Activated CD4-positive, CD25-positive, alpha-beta regulatory T cell treated with anti-CD3 and anti-CD28 coated beads, Interleukin-2, amount 50 U/mL, for 24 hours (primary cell): ENCODE measurements at places on chromosomes 5 and 9.

DNA sequence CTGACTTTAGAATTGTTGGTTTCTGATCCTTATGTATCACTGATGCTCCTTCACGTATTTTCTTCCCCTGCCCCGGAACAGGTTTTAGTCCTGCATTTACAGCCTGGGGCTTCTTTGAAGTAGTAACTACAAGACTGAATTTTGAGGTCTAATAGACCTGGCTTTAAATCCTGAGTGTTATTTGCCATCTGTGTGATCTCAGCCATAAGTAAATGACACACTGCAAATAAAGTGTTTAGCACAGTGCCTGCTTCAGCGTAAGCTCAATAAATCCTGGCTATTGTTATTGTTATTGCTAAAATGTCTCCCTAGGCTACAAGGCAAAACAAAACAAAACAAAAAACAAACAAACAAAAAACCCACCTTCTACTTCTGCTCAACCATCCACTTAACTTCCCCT, 15.6 kb upstream of the LHX6 start:
- ATAC-seq: no peak

DNA sequence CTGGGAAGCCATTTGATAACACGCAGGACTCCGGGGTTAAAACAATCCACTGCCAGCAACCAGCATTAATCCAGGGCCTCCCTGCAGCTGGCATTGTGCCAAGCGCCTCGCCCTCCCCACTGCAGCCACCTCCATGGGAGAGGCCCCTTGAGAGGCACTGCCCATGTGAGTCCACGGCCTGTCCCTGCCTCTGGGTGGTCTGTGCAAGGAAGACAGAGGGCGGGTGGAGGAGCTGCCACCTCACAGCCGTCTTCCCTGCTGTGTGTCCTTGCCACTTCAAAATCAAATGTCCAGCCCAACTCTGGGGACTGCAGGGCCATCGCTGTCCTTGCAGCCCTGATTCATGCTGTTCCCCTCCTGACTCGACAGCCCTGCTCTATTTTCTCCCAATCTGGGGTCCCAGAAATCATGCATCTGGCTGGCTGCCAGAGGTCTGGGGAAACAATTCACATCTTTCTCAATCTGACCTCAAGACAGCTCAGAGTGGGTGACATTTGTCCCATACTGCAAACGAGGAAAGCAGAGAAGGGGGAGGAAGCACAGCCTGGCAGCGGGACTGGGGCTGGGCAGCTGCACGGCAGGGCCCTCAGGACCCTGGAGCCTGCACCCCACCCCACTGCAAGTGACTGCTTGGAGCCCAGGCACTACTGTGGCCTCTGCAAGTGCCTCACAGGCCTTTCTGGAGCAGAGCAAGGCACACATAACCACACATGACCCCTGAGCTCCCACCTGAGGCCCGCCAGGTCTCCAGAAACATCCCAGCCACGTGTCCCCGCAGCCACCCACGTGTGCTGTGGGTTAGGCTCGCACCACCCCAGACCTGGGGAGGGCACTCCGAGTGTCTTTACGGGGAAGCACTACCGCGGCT, 15.7 kb downstream of the BRD3OS start:
- ATAC-seq: no peak

GRCh38 chr5:141182248-141182647, at the start of gene PCDHB16:
Gene PCDHB16, plus strand, starts transcription at chr5:141182387. Its CDS starts 173 bp downstream, at chr5:141182560.
- ATAC-seq: no peak

DNA sequence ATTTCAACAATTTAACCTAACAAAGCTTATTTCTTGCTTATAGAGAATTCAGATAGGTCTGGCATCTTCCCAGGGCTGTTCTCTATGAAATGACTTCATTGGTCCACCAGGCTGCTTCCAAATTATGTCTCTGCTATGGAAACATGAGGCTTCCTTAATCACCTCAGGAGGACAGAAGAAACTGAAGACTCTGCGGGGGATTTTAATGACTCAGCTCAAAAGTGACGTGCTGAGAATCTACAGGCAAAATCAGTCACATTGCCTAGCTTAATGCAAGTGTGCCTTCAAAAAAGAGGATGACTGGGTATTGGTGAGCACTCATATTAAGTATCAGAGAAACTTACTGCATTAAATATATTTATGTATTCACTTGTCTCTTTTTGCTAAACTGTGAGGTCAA, 315.5 kb upstream of the RGMB start:
- ATAC-seq: no peak

GRCh38 chr9:7841831-7842230, 42.3 kb upstream of the DMAC1 start:
- ATAC-seq: no peak

DNA sequence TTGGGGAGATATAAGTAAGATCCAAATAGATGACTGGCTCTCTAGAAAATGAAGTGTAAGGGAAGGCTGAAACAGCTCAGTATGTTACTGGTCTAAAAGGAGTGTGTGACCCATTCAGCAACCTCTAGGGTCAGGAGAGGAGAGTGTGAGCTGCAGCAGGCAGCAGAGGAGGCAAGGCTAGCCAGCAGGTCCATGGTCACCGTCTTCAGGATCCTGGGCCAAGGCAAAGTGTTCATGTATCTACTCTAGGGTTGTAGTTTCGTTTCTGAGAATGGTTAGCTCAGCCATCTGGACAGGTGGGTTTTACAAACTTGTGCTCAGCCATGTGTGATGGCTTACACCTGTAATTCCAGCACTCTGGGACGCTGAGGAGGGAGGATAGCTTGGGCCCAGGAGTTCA, 13.7 kb downstream of the MYO10 start:
- no peak for ATAC-seq

DNA sequence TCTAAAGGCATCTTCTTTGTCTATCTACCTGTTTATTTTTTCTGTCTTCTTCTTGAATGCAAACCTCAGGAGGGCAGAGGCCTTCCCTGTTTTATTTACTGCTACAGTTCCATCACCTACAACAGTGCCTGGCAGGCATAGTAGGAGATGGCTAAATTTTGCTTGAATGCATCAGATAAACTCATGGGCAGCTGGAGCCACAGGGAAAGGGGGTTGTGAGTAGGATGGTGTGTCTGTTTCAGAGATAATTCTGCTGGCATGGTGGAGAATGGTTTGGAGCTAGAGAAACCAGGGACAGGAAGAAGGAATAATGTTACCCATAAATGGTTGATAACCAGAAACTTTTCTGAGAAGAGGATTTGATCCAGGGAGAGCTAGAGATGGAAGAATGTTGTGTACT, 189.8 kb upstream of the BRINP1 start:
- ATAC-seq: no peak

DNA sequence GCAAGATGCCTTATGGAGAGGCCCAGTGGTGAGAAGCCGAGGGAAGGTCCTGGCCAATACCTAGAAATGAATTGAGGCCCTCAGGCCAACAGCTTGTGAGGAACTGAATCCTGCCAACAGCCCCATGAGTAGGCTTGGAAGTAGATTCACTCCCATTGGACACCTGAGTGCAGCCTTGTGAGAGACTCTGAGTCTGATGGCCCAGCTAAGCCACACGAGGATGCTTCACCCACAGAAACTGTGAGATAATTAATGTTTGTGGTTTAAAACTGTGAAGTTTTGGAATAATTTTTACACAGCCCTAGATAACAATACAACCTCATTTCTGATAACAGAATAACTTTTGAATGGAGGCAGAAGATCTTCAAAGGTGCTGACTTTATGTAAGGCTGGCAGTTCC, 65.9 kb upstream of the DAP start:
- no peak for ATAC-seq

GRCh38 chr5:3597167-3598007, 1.8 kb downstream of the IRX1 start:
- no peak for ATAC-seq

DNA sequence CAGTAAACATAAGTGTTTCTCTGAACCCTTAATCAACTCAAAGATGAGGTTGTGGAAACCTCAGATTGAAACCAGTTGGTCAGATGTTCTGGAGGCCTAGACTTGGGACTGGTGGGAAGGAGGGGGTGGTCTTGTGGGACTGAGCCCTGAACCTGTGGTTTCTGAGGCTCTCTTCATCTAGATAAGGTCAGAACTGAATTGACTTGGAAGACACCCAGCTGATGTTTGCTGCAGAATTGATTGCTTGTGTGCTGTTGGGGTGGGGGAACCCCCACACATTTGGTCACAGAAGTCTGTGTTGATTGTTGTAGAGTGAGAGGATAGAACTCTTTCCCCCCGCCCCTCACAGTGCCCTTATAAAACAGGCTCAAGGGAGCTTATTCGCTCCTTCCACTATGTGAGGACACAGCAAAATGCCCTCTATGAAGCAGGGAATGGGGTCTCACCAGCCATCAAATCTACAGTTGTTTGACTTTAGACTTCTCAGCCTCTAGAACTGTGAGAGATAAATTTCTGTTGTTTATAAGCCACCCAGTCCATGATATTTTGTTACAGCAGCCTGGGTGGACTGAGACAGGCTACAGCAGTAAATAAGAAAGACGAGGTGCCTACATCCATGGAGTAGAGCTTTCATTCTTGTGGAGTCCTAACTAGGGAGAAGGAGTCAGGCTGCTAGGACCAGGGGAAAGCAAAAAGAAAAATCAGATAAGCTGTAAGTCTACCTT, 25.7 kb upstream of the UGCG start:
- ATAC-seq: peak; percentile 25

- ATAC-seq: no peak
Measured at GRCh38 chr9:647522-647921, 194.0 kb upstream of the DMRT1 start.

DNA sequence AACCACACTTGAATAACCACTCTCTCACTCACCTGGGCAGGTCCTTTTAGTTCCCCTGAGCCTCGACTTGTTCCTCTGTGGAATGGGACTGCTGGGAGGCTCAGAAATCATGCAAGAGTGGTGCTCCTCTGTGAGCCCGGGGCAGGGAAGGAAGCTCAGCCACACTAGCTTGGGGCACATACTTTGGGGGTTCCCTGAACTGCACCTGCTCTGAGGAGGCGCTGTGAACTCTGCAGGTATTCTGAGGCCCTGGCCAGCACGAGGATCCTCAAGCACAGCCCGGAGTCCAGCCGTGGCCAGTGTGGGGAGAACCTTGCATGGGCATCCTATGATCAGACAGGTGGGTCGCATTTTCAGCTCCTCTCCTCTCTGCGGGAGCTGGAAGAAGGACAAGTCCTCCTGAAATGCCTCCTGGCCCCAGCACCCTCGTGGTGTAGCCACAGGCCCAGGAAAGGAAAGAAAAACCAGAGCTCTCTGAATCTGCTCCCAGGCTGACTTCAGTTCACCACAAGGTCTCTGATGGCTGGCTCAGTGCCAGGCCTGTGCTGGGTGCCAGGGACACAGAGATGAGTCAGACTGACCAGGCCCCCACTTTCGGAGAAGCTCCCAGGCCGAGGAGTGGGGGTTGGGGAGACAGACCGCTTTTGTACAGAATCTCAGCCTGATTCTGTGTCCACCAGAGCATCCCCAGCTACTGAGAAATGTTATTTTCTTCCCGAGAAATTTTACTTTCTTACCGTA, 11.9 kb downstream of the GLIPR2 start:
- ATAC-seq: no peak

GRCh38 chr9:89730715-89731114, 125.9 kb downstream of the GADD45G start:
- no peak for ATAC-seq

GRCh38 chr9:89021154-89021803, 30.0 kb downstream of the S1PR3 start:
- no peak for ATAC-seq

- ATAC-seq: no peak
Measured at GRCh38 chr9:114592356-114592755, 4.8 kb downstream of the ATP6V1G1 start.

DNA sequence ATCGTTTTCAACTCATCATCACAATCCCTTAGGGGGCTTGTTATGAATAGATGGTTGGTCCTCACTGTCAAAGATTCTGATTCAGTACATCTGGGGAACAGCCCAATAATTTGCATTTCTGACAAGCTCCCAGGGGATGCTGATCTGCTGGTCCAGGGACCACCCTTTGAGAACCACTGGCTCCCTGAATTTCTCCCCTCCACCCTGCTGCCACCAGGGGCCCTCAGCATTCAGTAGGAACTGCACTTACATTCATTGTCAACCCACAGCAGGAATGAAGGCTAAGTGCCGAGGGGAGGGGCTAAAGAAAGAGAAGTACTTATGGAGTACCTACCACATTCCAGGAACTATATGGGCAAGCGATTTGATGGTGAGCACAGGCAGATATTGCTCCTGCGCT, 85.9 kb downstream of the BOD1 start:
- ATAC-seq: no peak

GRCh38 chr9:97386265-97386633, 25.6 kb upstream of the TDRD7 start:
- ATAC-seq: no peak

DNA sequence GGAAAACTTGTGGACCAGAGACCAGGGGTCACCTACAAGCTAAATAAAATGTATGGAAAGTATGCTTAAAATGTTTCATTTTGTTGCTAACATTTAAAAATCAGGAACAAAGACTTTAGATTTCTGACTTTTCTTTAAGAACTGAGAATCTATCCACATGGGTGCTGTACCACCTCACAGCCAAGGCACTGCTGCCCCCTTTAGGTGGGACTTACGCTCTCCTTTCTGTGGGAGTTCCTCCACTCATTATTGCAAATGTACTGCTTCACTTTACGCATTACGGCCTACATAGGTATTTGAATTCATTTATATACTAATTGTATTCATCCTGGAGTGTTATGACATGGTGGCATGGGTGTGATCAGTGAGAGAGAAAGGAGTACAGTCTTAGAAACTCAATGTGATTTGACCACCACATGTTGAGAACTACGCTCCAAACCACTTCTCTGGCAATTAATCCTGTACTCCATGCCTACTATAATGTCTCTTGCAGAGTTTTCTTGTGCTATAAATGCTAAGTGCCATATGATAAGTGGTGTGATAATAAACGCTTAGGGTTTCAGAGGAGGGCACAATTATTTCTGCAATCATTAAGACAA, 24.7 kb upstream of the CETN3 start:
- peak; percentile 43 for ATAC-seq

DNA sequence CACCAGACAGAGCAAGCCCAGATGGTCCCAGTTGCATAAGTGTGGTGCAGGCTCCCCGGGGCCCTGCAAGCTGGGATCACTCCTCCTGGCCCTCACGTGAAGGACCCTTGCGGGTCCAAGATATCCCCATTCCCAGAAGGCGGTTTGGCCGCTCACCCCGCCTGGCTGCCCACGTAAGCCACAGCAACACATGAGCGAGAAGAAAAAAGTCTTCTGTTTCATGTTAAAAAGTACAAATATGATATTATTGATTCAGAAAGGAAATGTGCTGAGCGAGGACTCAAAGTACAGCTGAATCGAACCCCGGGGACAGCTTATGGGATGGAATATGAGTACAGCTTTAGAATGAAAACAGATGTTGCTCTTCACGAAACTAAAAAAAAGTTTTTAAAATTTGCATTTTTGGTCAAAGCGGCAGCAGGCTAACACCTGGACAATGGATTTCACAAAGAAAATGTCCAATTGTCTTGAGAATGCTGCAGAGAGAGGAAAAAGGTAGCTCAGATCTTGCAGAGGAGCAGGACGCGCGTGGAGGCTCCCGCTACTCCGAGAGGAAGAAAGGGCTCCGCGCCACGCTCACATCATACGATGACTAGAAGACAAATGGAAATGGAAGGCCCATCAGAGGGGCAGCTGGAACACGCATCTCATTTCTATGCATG, 427.6 kb downstream of the IRX1 start:
- no peak for ATAC-seq

- no peak for ATAC-seq
Measured at GRCh38 chr5:168947212-168947868, 353.6 kb downstream of the SLIT3 start.
